Hepatic stellate cell (primary cell): ENCODE measurements at places on chromosomes 3 and 15.

DNA sequence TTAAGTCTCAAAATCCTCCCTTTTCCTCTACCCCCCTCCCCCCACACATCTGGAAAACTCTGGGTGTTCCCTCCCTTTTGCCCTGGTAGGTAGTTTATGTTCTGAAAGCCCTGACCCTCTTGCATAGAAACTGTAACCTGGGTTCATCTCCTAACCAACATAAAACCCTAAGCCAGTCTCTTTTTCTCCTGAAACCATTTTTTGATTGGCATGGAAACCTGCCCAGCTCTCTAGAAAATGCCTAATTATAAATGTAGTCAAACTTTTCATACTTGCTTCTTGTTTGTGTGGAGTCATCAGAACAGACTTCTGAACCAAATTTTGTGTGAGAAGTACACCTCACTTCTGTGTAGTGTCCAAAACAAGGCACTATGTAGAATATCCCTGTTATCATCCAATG, 1264.4 kb downstream of the SI start:
- DNase-seq, result no peak

GRCh38 chr3:129984125-129984524, 9.6 kb downstream of the TRH start:
- no peak for DNase-seq

GRCh38 chr15:67192185-67192820, 62.2 kb downstream of the AAGAB start:
- DNase-seq, result no peak

DNA sequence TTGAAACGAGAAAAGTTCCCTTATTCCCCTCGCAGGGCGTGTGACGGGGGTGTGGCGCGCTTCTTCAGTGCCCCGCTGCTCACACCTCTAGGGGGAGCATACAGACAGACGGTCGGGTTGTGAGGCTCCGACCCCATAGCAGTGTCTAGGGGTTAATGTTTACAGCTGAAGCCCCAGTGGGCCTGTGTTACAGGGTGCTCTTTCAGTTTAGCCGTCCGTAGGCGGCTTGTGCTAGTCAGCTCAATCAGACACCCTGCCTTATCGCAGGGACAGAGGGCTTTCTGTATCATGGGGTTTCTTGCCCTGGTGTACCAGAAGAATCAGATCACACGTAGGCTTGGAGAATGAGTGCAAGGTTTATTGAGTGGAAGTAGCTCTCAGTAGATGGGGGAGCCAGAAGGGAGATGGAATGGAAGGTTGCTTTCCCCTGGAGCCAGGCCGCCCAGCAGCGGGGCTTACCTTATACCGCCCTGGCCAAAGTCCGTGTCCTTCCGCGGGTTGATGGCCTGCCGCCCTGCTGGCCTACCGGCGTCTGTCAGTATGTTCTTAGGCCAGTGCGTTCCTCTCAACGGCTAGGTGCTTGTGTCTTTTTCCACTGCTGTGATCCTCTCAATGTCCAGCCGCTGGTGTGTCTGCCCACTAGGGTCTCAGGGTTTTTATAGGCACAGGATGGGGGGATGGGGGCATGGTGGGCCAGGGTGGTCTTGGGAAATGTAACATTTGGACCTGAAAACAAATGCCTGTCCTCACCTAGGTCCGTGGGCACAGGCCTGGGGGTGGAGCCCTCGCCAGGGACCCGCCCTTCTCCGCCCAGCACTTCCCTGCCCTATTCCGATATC, 32.2 kb upstream of the ACP3 start:
- DNase-seq, result no peak
